Right ventricle myocardium superior (tissue), 1 donor: ENCODE measurements at places on chromosomes 2 and 18. TPM values are rescaled to one million over a fixed set of nuclear protein-coding genes. Genes with fewer than 3 reads are reported as not detected.
A peak's percentile ranks its signal among the peaks of the same experiment; 100 is the strongest.

Gene PSMA8
- total RNA-seq, result 0.48 TPM

- DNase-seq, result no peak
Observed at GRCh38 chr2:235659767-235660322, 166.0 kb downstream of the AGAP1 start.

Gene TRPM8
- not detected for total RNA-seq

- no peak for DNase-seq
Observed at GRCh38 chr18:59057969-59058368, 81.7 kb upstream of the SEC11C start.

Gene LYPD1
- total RNA-seq, result not detected

- no peak for DNase-seq
Observed at GRCh38 chr2:19767899-19768298, 133.9 kb downstream of the TTC32 start.

Gene CPLX4
- not detected for total RNA-seq

DNA sequence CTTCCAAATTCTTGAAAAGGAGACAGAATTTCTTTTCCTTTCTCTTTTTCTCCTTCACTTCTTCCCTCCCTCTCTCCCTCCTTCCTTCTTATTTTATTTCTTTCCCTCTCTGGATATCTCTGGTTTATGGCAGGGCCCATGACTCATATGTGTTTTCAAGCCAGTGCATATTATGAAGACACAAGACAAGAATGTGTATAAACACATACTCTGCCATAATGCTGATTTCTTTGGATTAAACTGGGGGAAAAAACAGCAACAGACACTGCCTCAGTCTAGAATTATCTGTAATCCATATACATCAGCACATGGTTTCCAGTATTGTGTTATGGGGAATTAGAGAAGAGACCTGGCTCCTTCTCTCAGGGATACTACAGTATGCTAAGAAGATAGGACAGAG, 82.8 kb upstream of the CPO start:
- DNase-seq, result no peak

DNA sequence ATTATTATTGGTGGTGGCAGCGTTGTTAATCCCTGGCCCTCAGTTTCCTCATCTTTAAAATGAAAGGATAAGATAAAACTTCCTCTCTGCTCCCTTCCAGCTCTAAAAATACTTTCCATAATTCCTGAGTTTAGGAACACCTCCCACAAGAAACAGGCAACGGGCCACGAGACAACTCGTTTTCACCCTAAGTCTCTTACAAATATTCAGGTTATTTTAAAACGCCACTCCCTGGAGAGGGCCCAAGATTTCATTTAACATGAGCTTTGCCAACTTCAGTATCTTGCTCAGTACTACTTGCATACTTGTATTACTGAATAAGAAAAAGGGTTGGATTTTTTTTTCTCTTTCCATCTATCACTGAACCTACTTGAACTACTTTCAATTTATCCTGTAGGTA, 611.1 kb upstream of the FANCL start:
- DNase-seq, result no peak

Gene CAPN14
- total RNA-seq, result 0.32 TPM

DNA sequence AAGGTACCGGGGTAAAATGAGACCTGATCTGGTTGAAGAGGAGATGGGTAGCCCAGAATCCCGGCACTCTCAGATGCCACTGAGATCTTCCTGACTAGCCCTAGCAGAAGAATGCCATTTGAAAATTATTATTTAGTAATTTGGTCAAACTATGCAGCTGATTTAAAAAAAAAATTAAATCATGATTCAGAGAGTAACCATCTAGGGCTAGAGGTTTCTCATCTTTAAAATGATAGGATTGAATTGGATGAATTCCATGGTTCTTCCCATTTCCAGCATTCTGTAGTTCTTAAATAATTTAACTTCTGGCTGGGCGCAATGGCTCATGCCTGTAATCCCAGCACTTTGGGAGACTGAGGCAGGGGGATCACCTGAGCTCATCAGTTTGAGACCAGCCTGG, 106.1 kb downstream of the MYO1B start:
- DNase-seq, result no peak

- peak; percentile 85 for DNase-seq
Observed at GRCh38 chr2:126658905-126659561, 3.1 kb downstream of the GYPC start.

DNA sequence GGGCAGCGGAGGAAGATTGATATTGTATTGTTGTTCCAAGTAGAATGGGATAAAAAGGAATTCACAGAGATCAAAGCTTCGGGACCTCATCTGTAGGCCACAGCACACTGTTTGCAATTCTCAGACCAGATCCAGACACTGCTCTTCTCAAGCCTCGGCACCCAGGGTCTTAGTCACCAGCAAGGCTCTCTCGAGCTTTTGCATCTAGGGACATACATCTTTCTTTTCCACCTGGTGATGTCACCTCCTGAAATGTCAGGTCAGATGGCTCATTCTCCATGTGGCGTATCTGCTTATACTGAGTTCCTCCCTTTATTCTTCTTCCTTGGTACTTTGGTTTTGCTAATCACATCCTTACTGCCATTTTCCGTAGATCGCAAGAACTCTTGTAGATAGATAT, 42.9 kb upstream of the SNTG2 start:
- DNase-seq, result no peak

GRCh38 chr2:854460-854859, 96.2 kb upstream of the SNTG2 start:
- DNase-seq, result peak; percentile 58

- DNase-seq, result no peak
Observed at GRCh38 chr2:201949927-201950246, 83.8 kb upstream of the FZD7 start.

DNA sequence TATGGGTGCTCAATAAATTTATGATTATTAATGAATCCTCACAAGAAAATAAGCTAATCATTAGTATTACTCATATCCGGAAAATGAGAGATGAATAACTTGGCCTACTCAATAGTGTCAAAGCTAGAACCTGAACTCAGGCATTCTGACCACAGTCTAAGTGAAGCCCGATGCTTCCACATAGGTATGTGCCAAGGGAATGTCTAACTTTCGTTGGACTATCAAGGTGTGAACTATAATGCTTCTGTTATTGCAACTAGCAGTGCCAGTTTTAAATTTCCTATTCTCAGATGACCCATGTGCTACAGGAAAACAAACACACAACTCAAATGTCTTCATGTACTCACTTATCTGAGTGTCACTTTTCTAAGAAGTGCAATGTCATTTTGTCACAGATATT, 1.8 kb downstream of the BARD1 start:
- DNase-seq, result no peak

Gene FBXO15
- total RNA-seq, result not detected

DNA sequence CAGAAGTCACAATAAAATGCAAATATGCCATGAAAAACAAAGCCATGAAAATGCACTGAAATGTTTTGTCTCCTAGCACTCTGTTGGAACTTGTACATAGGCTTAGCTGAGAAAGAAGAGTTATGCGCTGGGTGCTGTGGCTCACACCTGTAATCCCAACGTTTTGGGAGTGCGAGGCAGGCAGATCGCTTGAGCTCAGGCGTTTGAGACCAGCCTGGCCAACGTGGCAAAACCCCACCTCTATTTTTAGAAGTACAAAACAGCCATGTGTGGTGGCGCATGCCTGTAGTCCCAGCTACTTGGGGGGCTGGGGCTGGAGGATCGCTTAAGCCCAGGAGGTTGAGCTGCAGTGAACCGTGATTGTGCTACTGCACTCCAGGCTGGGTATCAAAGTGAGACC, 39.9 kb downstream of the IRS1 start:
- peak; percentile 41 for DNase-seq

DNA sequence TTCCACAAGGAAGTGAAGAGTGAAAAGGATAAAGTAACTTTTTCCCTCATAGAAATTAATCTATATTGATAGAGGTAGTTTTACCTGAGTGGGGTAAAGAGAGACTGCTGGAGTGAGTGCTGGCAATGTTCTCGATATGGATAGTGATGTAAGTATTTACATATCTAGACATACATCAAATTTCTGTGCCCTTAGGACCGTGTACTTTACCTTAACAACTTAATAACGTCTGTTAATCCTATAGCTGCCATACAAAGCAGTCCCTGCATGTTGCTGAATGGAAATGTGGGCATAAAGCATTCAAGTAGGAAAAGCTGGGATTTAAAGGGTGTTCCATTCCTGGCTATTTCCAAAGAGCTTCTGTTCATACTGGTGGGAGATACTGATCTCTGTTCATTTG, 162.4 kb upstream of the NOSTRIN start:
- DNase-seq, result no peak

DNA sequence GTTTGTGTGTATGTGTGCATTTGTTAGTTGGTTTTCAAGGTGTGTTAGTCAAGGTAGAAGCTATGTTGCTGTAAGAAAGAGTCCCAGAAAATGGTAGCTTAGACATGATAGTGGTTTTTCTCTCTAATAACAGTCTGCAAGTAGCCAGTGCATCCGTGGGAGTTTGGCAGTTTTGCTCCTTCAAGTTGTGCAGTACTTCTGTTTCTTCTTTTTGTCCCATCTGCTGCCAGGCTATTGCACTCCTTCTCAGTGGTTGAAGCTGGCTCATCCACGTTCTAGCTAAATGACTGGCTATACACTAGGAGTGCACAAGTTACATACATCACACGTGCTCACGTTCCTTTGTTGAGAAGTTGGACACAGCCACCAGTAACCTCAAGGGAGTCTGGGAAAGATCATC, 134.7 kb downstream of the ASXL3 start:
- DNase-seq, result no peak

- no peak for DNase-seq
Observed at GRCh38 chr2:96903318-96903717, 33.4 kb upstream of the SEMA4C start.

GRCh38 chr18:49009661-49010060, 58.9 kb upstream of the SMAD7 start:
- DNase-seq, result no peak

DNA sequence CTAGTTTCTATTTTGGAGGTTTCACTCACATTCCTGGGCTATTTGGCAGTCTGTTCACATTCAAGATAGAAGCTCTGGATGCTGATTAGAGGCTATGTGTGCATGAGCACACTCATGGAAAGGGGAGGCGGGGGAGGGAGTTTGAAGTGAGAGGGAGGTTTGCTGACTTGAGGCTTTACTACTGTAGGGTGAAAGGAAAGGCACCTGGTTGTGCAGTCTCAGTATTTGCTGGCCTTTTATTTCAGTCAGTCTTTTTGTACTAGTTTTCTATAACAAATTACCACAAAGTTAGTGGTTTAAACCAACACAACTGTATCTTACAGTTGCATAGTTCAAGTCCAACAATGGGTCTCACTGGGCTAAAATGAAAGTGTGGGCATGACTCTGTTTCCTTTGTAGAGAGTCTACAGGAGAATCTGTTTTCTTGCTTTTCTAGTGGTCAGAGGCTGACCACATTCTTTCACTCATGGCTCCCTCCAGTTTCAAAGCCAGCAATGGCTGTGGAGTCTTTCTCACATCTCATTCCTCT, 47.7 kb upstream of the NR4A2 start:
- DNase-seq, result no peak

GRCh38 chr2:96486696-96487095, 18.5 kb downstream of the NEURL3 start:
- DNase-seq, result no peak

- DNase-seq, result no peak
Observed at GRCh38 chr2:158618891-158619490, 162.2 kb downstream of the PKP4 start.

Gene ABCG8
- 0.11 TPM for total RNA-seq

- DNase-seq, result no peak
Observed at GRCh38 chr2:60804473-60804872, 48.4 kb downstream of the PAPOLG start.

DNA sequence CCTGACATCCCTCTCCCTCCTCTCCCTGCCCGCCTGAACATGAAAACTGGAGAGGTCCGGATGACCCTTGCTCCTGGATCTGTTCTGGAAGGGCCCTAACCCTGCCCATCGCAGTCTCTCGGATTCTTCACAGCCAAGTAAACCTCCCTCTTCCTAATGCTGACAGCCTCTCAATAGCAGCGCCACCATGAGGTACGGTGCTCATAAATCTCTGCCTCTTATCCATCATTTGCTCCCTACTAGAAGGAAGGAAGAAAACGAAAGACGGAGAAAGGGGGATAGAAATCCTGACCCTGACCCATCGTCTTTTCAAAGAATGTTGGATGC, 257.9 kb downstream of the BCL11A start:
- DNase-seq, result no peak
